Heart left ventricle (tissue), 16 donors: ENCODE measurements at places on chromosomes 1 and 21. TPM values are rescaled to one million over a fixed set of nuclear protein-coding genes. Genes with fewer than 3 reads are reported as not detected.

FAM43B gene
- total RNA-seq = 4.1 TPM

DNA sequence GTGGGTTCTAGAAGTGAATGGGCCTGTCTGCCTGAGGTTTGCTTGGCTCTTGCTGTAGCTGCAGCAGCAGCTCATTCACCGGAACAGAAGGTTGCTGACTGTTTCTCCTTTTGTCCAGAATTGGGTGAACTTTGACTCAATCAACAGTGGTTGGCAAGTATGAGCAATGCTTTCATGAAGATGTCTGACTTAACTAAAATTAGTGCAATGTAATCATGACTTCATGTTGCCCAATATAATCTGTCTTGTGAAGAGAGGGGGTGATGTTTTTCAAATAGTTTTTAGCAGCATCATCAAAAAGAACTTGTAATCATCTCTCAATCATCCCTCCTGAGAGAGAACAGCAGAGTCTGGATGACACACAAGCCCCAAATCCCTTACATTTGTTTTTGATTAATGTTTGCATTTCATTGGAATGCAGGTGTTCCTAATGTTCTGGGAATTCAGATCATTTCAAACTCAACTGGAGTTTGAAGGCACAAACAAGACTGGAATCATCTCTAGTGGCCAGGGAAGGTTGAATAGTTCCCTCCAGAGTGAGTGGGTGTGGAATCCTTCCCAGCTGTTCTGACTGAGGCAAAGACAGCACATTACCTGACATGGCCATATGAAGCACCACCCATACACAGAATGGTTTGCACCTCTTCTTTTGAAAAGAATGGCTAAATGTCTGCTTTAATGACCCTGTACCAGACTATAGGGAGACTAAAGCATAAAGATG is 82.9 kb downstream of the HLX start:
- no peak for DNase-seq

DNA sequence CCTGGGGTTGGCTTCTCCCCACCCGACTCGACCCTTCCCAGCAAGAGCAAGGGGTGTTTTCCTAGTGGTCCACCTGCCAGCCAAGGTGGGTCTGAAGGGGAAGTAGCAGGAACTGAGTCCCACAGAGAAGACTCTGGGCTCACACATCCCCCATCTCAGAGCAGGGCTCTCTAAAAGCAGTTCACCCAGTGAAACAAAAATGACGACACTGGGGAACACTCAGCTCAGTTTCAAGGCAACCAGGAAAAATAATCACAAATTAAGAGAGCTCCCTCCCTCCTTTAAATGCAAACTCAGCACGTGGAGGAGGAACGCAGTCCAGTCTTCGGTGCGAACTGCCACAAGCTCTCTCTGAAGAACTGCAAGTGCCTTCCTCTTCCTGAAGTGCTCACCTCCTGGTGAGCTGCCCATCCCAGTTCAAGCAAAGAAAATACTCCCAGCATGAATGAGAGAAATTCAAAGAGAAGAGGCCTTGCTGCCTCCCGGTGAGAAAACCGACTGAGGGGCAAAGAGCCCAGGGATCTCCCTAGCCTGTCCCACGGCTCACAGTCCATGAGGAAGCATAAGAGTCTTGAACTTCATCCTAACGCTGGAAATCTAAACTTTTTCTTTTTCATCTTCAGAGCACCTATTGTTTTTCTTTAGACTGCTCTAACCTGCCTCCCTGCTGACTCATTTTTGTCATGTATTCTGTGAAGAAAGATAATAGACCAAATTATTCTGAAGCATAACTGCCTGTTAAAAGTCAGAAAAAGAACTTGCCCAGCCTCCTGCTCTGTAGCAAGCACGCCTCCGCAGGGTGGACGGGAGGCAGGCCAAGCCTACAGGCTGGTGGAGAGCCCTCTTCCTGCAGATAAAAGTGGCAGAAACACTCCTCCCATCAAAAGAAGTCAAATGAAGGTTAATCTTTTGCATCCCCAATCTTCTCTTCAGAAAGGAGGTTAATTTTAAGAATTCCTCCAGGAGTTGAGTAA is 281.4 kb downstream of the HHIPL2 start:
- no peak for DNase-seq

CLCA2 gene
- total RNA-seq = not detected

DNA sequence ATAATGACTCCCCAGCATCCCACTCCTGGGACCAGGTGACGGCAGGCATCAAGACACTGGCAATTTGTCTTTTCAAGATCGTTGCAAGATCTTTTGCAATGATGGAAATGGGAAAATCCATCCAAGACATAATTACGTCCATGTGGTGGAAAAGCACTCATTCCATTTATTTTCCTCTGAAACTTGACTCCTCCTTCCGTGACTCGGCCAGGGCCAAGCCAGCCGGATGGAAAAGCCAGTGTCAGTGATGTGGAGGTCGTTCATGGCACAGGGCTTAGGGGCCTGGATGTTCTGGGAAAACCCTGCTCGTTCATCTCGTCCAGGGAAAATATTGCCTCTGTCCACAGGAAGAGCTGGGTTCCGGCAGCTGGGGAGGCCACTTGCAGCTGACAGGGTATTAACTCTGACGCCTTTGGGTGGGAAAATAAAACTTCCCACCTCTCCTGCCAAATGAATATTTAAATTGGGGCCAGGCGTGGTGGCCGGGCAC is 46.2 kb downstream of the C1orf198 start:
- peak; percentile 64 for DNase-seq

DNA sequence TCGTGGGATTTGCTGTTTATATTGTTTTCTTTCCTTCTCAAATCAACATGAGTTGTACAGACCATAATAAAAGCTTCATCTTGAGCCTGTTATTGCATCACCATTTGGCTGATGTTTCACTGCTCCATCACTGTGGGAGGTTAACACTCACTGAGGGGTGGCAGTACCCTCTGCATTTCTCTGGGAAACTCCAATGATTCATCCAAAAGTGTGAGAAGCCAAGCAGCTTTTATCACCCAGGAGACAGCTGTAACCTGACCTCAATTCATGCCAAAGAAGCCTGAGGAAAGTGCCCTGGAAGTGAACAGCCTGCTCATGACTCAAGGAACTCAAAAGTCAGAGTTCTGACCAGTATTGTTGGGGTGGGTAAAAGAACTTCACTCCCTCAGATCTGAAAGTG is 84.1 kb downstream of the GPR88 start:
- no peak for DNase-seq

DNA sequence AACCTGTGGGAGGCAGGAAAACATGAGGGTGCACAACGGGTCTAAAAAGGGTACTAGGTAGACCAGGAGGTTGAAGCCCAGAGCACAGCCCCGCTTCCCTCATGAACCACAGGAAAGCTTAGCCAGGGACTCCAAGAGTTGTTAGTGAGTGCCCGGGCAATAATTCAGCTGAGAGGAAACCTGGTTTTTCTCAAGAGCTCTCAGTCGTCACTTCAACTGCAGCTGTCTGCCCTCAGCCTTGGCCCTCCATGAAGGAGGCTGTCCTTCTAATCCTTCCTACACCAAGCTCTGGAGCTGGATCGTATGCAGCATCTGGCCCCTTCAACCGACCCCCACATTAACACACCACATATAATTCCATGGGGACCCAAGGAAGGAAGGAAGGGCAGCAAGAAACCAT is 77.0 kb upstream of the BACE2 start:
- DNase-seq = no peak

DNA sequence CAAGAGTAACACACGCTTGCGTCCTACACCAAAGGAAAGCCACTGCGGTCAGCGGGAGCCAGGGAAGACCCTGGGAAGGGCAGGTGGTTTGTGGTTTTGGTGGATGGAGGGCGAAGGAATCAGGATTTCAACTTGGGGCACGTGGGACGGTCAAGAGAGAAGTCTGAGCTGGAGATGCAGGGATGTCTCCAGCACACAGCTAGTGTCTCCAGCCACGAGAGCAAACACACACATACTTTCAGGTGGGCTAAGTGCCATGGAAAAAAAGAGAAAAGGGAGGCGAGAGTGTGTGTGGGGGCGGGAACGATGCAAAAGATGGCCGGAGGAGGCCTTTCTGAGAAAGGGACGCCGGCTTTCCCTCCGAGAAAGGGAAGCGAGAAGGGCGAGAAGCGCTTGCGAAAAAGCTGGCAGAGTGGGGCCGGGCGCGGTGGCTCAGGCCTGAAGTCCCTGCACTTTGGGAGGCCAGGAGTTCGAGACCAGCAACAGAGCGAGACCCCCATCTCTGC is 1.4 kb upstream of the SRRM1 start:
- DNase-seq = peak; percentile 58

LEMD1 gene
- total RNA-seq = not detected

GRCh38 chr1:110092991-110093390 is 19.3 kb upstream of the UBL4B start:
- no peak for DNase-seq
